Mesenteric fat pad (tissue), 1 donor: ENCODE measurements at places on chromosomes 5 and 9. TPM values are rescaled to one million over a fixed set of nuclear protein-coding genes. Genes with fewer than 3 reads are reported as not detected.

The C9orf50 gene
- total RNA-seq, result not detected

GRCh38 chr9:101601904-101602765, 7.4 kb upstream of the PPP3R2 start:
- no peak for DNase-seq

GRCh38 chr9:4382722-4383317, 83.0 kb upstream of the GLIS3 start:
- DNase-seq, result no peak

DNA sequence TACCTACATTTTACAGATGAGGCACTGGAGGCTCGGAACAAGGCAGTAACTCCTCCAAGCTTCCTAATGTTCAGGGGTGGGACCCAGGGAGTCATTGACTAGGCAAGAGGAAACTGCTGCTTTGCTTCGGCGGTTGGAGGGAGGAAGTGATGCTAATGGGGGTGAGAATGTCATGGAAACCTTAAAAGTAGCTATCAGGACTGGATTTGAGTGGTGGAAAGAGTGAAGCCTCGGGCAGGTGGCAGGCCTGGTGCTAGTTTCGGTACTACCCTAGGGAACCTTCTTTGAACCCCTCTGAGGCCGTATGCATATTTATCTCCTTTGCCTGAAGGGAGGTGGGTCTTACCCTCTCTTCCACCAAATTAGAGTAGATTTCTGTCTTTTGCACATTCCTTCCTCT, 1.6 kb downstream of the BSPRY start:
- DNase-seq, result no peak

The ZNF618 gene
- 8.2 TPM for total RNA-seq

- DNase-seq, result no peak
Measured at GRCh38 chr9:85940275-85940831, 593 bp upstream of the NAA35 start.

The FAM120AOS gene
- total RNA-seq, result 43.9 TPM

GRCh38 chr5:14879937-14880589, 8.5 kb upstream of the ANKH start:
- DNase-seq, result no peak

The SLIT3 gene
- total RNA-seq, result 83.6 TPM

The IRX2 gene
- total RNA-seq, result 0.45 TPM

- DNase-seq, result no peak
Measured at GRCh38 chr9:71685394-71685793, 82.9 kb downstream of the CEMIP2 start.

GRCh38 chr5:143890487-143890886, 78.5 kb downstream of the HMHB1 start:
- DNase-seq, result no peak

- DNase-seq, result no peak
Measured at GRCh38 chr9:93468763-93469456, 15.5 kb upstream of the FAM120AOS start.

GRCh38 chr5:52443187-52443586, 344.5 kb upstream of the ITGA1 start:
- DNase-seq, result no peak

DNA sequence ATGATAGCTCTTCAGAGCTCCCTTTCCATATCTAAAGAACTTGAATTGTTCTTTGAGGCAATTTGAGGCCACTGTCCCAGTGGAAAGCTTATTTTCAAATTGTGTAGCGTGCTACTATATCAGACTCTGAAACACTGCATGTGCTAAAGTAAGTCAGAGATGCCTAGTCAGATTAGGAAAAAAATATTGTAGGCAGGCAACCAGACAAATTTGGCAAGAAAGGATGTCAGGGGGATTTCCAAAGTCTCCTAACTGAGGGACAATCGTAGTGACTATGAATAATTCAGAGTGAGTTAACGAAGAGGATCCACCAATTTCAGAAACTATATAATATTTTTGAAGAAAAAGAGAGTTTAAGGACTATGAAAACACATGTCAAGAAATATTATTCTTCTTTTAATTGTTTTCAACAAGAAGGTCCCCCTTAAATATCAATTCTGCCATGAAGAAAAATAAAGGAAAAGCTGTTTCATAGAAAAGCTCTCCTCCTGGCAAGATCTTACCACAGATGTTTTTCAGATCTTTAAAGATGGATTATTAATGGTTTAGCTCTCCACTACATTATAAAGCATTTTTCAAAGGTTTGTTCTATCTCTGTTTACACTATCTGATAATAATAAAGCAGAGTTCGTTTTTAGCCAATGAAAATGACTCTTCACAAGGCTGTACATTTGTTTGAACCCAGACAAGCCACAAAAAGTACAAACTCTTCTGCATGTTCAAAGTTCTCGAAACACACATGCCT, 273.5 kb upstream of the PTGER4 start:
- DNase-seq, result no peak

DNA sequence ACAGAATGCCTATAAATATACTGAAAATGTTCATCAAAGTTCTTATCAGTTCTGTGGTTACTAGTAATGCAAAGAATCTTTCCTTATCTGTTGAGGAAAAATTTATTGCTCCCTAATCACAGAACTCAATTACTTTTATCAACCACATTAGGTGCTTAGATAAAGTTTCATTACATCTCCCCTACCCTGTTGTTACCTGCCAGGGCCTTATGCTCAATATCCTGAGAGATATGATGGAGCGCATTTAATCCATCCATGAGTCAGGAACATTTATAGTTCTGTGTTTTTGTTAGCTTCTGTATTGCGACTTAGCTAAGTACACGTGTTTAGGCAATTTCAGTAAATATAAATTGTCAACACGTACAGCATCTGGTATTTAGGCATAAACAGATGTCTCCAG, 164.3 kb upstream of the ST8SIA4 start:
- no peak for DNase-seq

The SLC6A19 gene
- 0.32 TPM for total RNA-seq

GRCh38 chr9:19451240-19452087, 42.7 kb downstream of the ACER2 start:
- peak; percentile 35 for DNase-seq

DNA sequence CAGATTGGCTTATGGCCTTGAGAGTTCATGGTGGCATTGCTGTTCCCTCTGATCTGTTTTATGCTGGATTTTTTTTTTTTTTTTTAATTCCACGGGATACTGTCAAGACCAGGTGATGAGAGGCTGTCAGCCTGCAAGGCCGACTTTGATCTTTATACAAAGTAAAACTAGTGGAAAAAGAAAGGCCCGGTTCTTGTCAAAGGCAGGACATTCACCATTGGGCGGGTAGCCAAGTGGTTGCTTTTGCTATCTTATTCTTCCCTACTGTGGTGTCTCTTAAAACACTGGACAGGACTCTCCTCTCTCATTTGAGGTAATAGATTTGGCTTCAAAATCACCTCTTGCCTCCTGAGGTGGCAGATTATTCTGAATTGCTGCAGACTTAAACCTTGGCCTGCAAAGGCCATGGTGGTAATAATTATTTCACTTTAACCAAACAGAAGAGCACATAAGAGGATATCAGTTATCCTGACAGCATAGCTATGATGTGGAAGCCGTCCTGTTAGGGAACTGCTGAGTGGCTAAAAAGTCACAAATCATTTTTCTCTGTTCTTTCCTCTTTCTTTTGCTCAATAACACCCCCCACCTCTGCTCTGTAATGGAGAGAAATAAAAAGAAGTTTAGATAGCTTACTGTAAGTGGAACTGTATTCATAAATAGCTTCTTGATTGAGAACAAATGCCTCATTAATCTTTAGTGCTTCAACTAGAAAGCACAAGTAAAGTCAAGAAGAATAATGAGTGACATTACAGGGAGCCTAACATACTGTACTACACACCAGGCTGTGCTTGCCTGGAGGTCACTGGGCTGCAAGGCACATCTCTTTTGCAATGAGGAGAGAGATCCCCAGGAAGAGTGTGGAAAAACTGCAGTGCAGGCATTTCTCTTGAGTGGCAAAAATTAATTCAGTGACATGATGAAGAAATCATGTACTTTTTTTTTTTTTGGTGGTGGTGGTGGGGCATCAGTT, 275.6 kb downstream of the KDM4C start:
- DNase-seq, result no peak

GRCh38 chr9:126906091-126906490, 8.5 kb upstream of the RALGPS1 start:
- no peak for DNase-seq
